ENCODE measurements at places on chromosomes 3 and 15.

GRCh38 chr3:156843071-156843808, 17.1 kb downstream of the LEKR1 start:
- no peak for DNase-seq

- DNase-seq = no peak
Observed at GRCh38 chr15:38532728-38533127, 31.9 kb downstream of the RASGRP1 start.

DNA sequence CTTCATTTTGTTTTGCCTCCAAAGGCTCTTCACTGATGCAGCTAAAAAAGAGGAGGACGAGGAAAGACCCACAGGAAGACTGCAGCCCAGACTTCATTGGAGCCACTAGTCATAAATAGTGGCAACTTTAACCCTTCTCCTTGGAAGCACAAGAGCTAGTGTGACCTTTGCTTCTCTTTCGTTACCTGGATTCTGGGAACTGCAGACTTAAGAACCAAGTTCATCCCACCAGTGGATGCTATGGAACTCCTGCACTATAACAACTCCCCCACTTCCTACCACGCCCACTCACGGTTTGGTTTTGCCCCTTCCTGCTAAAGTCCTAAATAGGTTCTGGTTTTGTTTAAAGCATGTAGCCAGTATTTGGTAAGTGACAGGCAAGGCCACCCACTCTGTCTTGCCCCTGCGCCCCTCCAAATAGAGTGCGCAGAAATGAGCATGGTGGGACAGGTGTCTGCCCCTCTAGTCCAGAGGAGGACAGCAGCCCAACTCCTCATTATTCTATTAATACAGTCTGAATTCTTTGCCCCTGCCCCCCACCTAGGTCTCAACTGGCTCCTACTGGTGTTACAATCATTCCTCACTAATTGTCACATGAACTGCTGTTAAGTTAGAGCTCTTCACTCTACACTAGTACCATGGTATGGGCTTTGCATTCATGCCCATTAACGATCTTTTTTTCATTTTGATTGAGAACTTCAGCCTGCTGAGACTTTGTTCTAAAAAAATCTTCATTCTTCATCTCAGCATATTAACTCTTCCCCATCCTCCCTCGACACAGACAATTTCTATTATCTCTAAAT, 504.6 kb downstream of the FOXP1 start:
- no peak for DNase-seq

GRCh38 chr3:149266736-149267135, 45.1 kb upstream of the CP start:
- DNase-seq = no peak

GRCh38 chr3:108088697-108089096, 2.1 kb downstream of the CD47 start:
- peak; percentile 61 for DNase-seq

DNA sequence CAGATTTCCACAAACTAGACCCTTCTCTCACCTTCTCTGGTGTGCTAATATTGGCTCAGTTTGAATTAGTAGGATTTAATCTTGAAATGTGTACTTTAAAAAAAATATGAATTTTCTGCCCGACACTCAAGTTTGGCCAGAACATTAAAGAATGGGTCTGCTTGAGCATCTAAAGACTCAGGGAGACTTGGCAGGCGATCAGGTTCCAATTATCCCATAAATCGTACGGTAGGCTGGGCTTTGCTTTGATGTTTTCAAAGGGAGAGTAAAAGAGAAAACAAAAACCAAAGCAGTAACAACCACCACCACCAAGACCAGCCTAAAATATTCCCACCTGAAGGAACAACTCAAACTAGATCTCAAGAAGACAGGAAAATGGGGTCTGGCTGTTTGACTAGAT, 230.8 kb downstream of the EBLN2 start:
- no peak for DNase-seq

- no peak for DNase-seq
Observed at GRCh38 chr15:33730815-33731214, 237.5 kb upstream of the CHRM5 start.

DNA sequence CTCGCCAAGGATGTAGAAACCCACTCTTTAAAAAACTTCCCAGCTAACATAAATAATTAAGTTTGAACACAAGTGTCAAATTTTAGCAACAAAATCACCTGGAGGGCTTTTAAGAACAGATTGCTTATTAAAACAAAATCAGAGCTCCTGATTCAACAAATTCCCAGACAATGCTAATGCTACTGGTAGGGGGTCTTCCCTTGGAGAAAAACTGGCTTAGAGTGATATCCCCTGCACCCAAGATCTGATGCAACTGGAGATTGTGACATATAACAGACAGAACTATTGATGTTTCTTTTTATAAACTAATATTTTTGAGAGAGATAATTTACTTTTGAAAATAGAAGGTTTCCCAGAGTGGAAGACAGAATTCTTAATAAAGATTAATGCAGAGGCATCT, 19.9 kb downstream of the IGSF10 start:
- DNase-seq = no peak

GRCh38 chr3:139434764-139435307, 41.5 kb downstream of the RBP2 start:
- no peak for DNase-seq

- no peak for DNase-seq
Observed at GRCh38 chr15:49507261-49507660, 84.2 kb downstream of the FGF7 start.

DNA sequence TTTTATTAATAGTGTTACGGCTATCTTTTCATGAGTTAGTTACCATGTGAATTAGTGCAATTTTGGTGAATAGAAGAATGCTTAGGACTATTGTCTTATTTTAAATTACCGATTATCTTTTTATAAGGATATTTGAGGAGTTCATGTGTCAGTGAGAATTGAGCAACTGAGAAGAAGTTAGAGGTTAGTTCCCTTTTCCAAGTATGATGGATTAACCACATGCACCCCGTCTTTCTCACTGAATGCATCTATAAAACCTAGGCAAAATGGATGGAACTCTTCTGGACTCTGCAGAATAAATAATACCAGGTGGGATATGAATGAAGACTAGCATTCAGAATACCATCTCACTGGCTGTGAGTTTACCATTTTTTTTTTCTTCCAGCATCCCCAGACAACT, 74.3 kb downstream of the TCF12 start:
- DNase-seq = no peak

- no peak for DNase-seq
Observed at GRCh38 chr3:106210923-106211322, 342.1 kb upstream of the CBLB start.

GRCh38 chr3:101890716-101891115, 41.4 kb downstream of the NFKBIZ start:
- DNase-seq = no peak

- no peak for DNase-seq
Observed at GRCh38 chr3:1971780-1972179, 126.9 kb upstream of the CNTN4 start.

DNA sequence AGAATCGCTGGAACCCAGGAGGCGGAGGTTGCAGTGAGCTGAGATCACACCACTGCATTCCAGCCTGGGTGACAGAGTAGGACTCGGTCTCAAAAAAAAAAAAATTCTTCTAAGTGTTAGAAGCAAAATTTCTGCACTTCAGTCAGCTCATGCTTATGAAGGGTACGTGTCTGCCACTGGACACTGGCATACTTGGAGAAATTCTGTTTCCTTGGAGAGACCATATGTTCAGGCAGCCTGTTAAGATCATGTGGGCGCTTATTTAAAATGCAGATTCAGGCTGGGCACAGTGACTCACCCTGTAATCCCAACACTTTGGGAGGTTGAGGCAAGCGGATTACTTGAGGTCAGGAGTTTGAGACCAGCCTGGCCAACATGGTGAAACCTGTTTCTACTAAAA, 85.6 kb upstream of the IQSEC1 start:
- DNase-seq = no peak

DNA sequence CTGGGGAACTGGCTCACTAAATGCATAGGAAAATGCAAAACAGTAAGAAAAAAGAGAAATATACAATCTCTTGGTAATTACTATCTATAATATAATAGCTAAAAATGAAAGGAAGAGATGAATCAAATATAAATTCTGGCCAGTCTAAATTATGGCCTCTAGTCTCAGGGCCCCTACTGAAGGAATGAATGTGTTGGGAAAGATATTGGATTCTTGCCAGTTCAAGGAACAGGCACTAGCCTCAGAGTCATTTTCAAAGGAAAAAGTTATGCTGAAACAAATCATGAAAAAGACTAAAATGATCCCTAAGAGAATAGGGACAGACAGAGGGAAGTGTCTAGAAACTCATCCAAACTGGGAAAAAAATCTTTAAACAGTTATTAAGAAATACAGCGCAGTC, 62.4 kb downstream of the C3orf80 start:
- DNase-seq = no peak

- no peak for DNase-seq
Observed at GRCh38 chr3:99901200-99901926, 83.7 kb downstream of the CMSS1 start.

DNA sequence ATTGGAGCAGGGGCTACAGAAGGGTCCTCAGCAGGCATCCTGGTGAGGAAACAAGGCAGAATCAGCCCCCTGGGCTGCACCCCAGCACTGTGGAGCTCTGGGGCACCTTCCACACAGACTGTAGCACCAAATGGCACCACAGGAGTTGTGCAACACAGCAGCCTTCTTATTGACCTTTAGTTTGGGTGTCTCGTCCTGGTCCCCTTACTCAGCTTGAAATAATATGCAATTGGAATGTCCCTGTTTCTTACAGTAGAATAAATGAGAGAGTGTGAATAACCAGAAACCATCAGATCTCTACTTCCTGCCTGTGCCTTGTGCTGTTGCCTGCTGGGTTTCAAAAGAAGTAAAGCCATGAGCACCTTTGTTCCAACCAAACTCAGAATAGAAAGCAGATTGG, 44.5 kb downstream of the RPLP1 start:
- DNase-seq = no peak

DNA sequence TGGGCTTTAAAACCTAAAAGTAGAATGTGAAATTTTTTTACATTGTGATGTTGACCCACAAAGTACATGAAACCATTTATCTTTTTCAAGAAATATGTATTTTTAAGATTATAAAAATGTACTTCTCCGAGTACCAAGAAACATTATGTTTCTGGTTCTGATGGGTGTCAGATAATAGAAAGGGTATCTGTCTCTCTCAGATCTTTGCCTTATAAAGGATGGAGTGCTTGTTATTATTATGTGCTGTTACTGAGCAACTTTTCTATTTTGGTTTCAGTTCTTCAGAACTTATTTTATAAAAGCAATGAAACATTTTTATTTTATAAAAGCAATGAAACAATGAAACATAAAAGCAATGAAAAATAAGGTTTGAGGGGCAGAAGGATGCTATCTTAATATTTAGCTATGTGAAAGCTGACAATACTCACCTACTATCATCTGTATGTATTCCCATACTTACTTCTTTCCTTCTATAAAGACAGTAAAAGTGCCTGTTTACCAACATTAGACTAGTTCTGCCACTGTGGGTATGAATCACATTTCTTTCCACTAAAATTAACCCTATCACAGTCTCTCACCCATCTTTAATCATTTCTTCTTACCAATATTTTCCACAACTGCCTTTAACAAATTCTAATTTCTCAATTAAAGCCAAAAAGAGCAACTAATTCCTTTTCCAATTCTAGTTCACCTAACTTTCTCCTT, 540.7 kb upstream of the KCNMB2 start:
- DNase-seq = no peak

DNA sequence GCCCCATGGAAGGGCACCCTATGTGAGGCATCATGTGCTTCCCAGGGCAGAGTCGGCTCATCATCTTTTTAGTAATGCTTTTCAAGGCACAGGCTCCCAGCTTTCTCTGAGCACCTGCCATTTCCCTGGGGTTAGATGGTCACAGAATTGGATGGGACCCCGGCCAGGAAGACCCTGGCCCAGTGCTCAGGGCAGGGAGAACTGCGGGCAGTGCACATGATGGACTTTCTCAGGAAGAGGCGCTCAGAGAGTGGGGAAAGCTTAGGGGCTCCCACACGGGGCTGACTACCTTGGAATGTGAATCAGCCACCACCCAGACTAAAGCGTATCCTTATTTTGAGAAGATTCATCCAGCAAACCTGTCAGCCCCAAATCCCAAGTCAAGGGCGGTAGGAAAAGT, 16.5 kb upstream of the SKOR1 start:
- DNase-seq = no peak

DNA sequence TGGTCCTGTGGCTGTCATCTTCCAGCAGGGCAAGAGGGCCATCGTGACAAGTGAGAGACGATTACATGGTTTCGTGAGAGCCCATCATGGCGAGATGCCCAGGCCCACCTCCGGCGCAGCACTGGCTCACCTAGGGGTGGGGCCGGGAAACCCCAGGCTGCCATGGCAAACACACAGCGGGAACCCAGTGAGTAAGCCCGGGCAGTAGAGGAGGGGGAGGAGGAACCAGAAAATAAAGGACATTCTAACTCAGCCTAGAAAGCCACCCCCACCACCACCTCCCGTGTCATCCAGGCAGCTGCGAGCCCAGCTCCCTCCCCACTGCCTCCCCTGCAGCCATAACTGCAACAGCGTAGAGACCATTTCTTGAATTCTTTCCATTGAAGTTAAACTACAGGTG, 52.3 kb downstream of the PCSK6 start:
- no peak for DNase-seq

GRCh38 chr3:76585794-76586392, 454.0 kb upstream of the ROBO2 start:
- no peak for DNase-seq

- no peak for DNase-seq
Observed at GRCh38 chr3:135166266-135166825, 371.3 kb downstream of the EPHB1 start.

DNA sequence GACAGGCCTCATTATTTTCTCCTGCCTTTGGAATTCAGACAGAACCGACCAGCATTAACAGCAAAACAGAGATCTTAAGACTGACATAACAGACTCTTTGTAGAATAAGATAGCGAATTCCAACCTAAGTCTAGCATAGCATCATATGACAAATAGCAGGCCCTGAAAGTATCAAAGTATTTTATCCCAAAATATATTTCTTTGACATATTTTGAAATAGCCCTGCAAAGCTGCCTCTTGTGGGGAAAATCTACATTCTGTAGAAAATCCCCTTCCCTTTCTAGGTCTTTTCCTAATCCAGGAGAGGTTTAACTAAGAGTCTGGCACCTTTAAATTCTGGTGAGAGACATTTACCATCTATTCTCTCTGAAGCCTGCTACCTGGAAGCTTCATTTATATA, 34.4 kb upstream of the STRIT1 start:
- no peak for DNase-seq

- no peak for DNase-seq
Observed at GRCh38 chr3:5231487-5231886, 44.0 kb downstream of the EDEM1 start.

GRCh38 chr15:52171386-52171785, 19.8 kb downstream of the GNB5 start:
- peak; percentile 32 for DNase-seq

- DNase-seq = no peak
Observed at GRCh38 chr3:48473617-48473952, 27.0 kb downstream of the ATRIP start.

- no peak for DNase-seq
Observed at GRCh38 chr3:63803911-63804310, 15.2 kb upstream of the C3orf49 start.

- DNase-seq = no peak
Observed at GRCh38 chr3:193637831-193638230, 44.8 kb downstream of the OPA1 start.
